Esophagus mucosa (tissue), 1 donor: ENCODE measurements at places on chromosomes 2 and 18.

GRCh38 chr2:70607121-70607561, 53.5 kb upstream of the TGFA start:
- ATAC-seq: peak; percentile 75

- ATAC-seq: no peak
These were observed 191.1 kb upstream of the CTAGE1 start for GRCh38 chr18:22608847-22609246.

DNA sequence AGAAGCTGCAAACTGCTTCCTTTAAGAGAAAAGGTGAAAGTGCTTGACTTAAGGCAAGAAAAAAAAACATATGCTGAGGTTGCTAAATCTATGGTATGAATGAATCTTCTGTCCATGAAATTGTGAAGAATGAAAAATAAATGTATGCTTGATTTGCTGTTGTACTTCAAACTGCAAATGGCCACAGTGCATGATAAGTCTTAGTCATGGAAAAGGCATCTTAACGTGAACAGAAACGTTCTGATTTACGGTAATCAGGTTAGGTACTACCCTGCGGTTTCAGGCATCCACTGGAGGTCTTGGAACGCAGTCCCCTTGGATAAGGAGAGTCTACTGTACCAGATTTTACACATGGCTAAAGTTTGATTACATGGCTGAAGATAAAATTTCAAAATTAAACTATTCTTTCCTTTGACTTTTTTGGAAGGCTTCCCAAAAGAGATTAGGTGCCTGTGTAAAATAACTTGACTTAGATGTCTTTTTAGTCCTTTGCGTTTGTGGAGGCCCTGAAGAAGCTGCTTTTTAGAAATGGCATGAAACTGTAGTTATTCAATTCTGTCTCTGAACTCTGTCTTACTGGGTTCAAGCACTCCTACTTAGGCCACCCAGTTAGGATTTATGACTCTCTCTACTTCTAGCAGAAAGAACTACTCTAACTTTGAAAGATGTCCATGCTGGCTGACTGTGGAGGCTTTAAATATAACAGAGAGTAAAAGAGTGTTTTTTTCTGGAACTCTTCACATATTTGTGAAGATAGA, 35.9 kb upstream of the SCN9A start:
- no peak for ATAC-seq

- no peak for ATAC-seq
These were observed 1572.8 kb upstream of the PIK3C3 start for GRCh38 chr18:40382197-40382596.

DNA sequence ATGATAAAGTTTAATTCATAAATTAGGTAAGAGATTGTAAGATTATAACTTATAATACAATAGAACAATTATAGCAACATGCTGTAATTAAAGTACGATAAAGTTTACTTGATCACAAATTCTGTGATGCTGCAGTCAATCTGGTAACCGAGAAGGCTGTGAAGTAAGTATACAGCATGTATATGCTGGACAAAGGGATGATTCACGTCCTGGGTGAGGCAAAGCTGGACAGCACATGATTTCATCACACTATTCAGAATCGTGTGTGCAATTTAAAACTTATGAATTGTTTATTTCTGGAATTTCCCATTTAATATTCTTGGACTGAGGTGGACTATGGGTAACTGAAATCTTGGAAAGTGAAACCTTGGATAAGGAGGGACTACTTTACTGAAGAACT, 522.2 kb upstream of the CNTNAP5 start:
- no peak for ATAC-seq

DNA sequence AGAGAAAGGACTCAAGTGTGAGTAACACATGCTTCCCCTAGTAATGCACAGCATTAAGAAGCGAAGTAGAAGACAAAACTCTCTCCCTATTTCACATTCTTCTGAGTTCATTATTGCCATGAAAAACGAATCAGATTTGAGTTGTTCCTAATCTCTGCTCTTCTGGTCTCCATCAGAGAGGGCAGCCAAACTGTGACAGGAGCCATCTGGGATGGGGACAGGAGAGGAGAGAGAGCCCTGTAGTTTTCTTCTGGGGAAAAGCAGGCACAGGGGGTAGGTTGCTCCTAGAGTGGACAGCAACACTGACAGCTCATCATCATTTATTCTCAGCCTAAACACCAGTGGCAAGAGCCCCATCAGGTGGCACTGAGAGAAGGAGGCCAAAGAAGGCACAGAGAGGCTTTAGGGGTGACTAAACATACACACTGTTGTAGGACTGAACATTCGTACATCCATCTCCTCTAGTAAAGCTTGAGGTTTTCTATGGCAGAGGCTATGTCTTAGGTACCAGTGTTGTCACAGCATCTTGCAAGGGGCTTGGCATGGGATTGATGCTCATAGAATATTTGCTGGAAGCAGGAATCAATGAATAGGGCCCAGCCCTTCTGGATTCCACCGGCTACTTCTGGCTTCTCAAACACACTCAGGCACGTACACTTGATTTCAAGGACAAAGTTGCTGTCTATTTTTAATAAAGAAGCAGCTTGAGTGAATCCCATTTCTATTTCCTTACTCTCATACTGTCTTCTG, 33.1 kb downstream of the SLC8A1 start:
- no peak for ATAC-seq

DNA sequence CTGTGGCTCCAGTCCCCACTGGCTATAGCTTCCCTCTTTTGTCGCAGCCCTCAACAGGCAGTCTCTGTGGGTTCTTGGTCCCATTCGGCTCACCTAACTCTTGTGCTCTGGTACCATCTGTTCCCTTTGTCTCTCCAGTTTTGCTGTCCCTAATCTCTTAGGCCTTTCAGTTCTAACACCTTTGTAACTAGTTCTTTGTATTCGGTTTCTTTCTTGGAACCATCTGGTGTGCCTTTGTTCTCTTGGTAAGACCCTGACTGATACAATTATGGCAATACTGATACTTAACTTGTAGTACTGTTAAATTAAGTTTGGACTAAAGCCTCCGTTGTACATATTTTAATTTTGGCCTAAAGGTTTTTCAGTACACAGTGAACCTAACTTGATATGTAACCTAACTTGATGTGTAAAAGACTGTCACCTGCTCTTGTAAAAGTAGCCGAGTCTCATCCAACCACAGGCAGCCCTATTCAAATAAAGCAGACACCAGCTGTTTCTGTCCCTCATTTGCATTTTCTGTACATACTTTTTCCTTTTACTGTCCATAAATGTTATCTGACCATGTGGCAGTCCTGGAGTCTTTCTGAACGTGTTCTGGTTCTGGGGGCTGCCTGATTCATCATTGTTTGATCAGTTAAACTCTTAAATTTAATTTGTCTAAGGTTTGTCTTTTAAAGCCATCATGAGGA, 4.8 kb upstream of the MRPL44 start:
- no peak for ATAC-seq

DNA sequence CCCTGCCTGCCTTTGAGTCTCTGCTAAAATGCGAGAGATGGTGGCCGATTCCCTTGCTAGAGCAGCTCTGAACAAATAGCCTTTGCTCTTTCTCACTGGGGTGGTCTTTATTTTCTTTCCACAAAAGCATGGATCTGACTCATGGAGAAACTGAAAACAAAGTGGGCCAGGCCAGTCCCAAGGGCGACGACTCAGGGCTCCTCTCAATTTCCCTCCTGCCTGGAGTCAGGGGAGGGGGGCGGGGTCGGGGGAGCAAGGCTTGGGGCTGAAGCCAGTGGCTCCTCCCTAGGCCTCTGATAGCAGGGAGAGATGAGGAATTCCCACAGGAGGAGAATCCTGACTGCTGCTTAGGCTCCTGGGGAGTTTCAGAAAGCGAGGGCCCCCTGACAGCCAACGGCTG, 17.1 kb upstream of the IL1R2 start:
- no peak for ATAC-seq

DNA sequence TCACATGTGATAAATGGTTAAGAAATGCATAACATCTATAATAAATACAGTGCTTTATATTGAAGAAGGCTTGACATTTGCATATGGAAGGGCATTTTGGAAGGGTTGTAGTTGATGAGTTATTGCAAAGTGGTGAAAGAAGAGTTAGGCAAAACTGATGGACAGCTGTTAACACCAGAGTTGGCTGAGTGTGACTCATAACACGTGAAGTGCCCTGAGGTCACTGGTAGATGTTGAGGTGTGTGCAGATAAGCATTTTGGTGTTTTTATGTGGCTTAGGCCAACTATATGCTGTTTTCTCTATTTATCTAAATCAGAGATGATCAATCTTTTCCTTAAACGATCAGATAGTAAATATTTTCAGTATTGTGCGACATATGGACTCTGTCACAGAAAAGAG, 154.3 kb upstream of the KCNH7 start:
- ATAC-seq: no peak

GRCh38 chr18:14969500-14969899, 221.5 kb downstream of the ANKRD30B start:
- ATAC-seq: no peak

DNA sequence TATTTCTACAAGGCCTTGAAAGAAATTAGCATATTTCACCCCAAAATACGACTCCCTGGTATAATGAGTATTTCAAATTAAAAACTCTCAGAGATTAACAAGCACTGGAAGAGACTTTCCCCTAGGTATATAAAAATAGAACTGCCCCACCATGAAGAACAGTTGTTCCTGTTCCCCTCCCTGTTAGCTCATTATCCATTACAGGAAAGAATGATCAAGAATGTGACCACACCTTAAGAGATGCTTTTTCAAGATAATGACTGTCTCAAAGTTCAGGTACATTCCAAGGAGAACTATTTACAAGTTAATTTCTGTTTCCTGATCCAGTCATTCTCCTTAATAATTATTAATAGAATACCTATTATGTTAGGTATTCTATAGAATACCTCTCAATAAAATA, 1220.6 kb upstream of the CDH2 start:
- no peak for ATAC-seq

- ATAC-seq: peak; percentile 72
These were observed 42.1 kb upstream of the EVA1A start for GRCh38 chr2:75602724-75603342.

GRCh38 chr2:110097506-110098220, 18.0 kb downstream of the MALL start:
- peak; percentile 78 for ATAC-seq

- no peak for ATAC-seq
These were observed 78.7 kb upstream of the PAPOLG start for GRCh38 chr2:60677356-60677755.

DNA sequence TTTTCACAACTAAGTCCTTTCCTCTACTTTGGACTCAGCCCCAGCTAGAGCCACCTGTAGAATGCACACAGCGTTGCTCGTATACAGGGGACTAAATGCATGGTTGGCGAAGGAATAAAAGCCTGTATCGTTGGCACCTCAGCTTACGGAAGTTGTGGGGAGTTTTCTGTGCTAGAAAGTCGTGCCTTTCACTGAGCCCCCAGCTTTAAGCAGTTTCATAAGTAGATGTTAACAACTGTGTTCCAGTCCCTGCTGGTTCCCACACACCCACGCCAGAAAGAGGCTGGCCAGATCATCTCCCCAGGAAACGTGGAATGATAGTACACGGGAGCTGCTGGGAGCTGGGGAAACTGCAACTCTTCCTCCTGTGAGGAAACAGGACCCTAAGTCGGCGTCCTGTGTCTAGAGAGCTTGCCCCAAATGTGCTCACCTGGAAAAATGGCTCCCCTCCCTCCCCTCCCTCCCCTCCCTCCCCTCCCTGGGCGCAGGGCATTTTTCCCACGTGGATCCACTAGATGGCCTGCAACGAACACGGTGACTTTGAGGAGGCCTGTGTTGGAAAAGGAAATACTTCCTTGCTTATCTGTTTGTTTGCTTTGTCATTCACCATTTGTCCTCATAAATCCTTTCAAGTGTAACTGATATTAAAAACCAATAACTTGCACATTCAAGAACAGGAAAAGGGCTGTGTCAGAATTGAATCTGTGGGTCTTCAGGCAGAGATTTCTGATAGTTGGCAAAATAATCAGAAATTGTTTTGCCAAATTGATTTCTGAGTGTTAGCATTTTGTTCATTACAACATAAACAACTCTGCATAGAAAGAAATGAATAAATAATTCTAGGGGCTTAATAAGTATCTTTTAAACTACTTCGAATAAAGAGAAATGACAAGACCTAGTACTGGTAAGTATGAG, 43.9 kb upstream of the RFX8 start:
- ATAC-seq: peak; percentile 42
